ENCODE measurements at places on chromosomes 3 and 15. TPM values are rescaled to one million over a fixed set of nuclear protein-coding genes. Genes with fewer than 3 reads are reported as not detected.

DNA sequence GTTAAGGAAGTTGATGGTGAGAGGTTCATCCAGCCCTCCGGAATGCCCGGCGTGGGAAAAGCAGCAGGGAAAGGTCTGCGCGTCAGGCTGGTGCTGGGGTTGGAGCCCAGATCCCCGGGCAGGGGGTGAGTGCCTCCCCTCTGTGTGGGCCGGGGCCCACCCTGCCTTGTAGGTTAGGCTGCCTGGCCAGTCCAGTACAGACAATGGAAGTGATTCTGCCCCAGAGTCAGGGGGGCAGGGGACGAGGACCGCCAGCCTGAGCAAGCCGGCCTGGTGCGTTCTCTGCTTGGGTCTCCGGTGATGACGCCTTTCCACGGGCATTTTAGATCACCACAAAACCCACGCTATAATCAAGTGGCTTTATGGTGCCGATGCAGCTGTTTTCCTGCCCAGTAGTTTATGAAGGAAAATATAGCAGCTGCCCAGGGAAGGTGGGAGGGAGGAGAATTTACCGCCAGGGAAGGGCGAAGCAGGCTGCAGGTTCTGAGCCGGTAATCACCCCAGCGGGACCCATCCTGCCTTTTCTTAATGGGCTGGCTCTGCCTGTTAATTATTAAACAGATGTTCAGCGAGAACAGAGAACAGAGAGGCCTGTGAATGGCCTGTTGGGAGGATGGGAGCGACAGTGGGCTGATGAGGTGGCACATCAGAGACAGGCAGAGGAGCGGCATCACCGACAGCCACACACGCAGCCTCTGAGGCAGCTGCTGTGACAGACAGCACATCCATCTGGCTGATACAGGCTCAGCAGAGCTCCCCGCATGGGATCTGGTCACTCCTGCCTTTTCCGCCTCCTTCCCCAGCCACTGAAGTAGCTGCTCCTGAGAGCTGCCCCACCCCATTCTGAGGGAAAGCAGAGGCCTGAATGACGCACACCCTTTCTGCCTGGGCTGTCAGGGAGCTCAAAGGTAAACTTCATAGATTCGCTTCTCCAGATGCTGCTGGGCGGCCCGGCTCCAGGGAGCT lies 35.2 kb downstream of the BDH1 start:
- no peak for DNase-seq

GRCh38 chr15:77042245-77042919 lies 28.5 kb downstream of the TSPAN3 start:
- no peak for DNase-seq

GRCh38 chr3:138360869-138361525 lies 12.6 kb downstream of the MRAS start:
- DNase-seq, result no peak

DNA sequence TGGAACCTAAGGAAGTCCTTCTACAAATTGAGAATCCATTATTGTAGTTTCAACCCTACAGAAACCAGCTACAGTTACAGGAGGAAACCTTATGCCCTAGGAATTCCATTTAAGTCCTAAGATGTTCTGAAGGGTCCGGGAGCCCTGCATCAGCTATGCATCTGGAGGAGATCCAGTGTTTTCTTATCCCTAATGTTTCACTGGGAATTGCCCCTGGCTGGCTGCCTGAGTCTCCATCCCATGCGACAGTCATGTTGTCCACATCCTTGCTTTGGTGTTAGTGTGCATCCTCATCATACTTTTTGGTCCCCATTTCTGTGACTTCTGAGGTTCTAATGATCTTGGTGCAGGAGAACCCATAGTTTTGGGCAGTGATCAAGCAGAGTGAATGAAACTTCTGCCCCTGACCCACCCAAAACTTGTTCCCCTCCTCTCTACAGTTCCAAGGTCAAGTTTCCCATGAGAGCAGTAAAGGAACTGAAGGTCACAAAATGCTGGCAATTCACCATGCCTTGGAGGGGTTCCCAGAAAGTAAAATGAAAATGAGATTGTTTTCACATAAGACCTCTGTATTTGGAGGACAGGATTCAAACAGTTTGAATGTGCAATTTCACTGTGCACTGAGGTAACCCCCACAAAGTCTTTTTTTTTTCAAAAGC lies 121.9 kb upstream of the PHLDB2 start:
- no peak for DNase-seq

DNA sequence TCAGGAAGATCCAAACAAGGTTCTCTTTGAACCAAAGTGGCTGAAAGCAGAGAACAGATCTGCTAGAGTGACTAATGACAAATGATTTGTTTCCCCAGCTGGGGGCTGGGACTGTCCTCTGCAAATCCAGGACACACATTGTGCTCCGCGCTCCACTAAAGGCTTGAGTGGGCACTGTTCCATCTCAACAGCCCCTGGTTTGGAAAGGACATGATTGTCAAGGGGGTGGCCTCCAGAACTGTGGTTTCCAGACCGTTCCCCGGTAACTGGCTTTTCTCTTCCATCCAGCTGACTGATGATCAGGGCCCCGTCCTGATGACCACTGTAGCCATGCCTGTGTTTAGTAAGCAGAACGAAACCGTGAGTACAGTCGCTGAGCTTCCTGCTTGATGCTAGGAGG lies 91.0 kb downstream of the LRTM1 start:
- DNase-seq, result no peak

GRCh38 chr3:152048831-152049230 lies 175.4 kb downstream of the SUCNR1 start:
- no peak for DNase-seq

The TIMP4 gene
- 13.3 TPM for total RNA-seq

The PPIB gene
- 210 TPM for total RNA-seq

The GUCA1C gene
- total RNA-seq, result not detected

The MFAP1 gene
- total RNA-seq, result 20.3 TPM
